CD4-positive, alpha-beta T cell (primary cell): ENCODE measurements at places on chromosomes 1 and 21.

- no peak for DNase-seq
Observed at GRCh38 chr1:225280563-225280962, 147.3 kb downstream of the LBR start.

- no peak for DNase-seq
Observed at GRCh38 chr1:7393136-7393535, 378.0 kb upstream of the VAMP3 start.

DNA sequence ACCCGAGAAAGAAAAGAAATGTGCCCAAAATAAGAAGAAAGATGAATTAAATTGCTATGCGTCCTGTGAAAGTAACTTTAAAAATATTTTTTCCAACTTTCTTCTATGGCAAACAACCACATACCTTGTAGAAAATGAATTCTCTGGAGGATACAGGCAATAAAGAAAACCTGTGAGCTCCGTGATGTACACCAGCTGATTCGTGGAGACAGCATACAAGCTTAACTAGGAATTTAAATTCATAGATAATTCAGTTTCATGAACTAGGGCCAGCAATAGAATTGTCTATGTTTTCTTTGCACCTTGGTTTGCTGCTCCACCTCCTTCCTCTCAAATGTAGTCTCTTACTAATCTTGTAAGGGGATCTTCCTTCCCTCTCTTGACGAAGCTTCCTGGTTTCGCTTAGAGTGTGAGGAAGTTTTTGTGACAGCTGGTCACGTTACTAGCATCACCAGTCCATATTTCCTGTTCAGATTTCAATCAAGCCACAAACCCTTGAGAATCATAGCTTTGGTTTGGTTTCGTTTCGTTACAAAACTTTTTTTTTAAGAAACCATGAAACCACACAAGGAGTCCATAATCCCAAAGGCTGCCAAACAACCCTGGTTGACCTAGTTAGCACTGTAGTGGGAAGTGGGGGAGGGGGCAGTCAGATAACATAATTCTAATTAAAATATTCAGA is 35.8 kb downstream of the GREM2 start:
- no peak for DNase-seq

DNA sequence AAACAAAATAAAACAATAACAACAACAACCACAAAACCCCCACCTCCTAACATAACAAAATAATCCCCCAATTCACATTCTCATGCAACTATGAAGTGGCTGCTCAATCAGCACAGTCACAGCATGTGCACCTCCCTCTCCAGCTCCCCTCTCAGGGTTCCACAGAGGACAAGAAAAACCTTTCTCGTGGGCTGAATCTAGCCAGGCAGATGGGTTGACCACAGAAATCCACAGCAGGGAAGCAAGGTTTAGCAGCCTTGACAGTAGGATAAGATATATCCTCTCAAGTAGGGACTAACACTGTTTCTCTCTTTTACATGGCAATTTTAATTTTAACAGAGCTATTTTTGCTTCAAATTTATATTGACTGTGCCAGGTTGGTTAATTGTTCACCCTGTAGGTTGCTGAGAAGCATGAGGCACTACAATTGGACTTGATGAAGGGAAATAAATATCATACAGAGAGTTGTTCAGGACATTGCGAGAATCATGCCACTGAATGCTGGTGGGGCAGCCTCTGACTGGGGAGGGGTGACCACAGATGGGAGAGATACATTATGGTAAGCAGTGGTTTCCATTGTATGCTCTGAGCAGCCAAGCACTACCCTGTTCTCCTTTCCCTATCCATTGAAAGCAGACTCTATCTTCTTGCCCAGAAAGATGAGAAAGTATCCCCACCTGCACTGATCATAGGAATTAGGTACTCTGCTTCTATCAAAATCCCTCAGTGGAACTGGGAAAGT is 535.1 kb downstream of the DPYD start:
- DNase-seq = no peak

- peak; percentile 39 for DNase-seq
Observed at GRCh38 chr21:29195981-29196669, 65.7 kb downstream of the MAP3K7CL start.

DNA sequence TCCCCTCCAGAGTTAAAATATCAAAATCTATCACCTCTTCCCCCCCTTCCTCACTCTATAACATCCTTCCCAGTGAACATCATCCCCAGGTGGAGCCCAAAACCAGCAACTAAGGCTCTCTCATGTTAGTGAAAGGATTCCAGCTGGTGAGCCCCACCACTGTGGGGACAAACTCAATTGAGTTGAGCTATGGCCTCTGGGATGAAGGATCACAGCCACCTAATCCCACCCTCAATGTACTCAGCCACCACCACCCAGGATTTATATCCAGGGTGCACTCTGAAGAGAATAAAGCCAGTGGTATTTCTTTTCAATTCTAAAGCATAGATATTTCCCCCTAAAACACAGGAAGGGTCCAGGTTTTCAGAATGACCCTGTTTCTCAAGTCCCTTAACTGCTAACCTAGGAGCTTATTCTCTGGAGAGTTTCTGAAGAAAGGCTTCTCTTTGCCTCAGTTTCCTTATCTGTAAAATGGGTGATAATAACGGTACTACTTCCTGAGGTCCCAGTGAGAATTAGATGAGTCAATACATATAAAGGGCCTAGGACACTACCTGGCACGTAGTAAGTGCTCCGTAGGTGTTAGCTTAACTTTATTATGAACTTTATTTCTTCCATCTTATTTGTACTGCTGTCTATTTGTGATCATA is 15.6 kb upstream of the BOLA1 start:
- no peak for DNase-seq

- no peak for DNase-seq
Observed at GRCh38 chr1:153253076-153253475, 6.4 kb upstream of the LORICRIN start.

GRCh38 chr1:243718022-243718421 is 132.0 kb downstream of the AKT3 start:
- DNase-seq = no peak

DNA sequence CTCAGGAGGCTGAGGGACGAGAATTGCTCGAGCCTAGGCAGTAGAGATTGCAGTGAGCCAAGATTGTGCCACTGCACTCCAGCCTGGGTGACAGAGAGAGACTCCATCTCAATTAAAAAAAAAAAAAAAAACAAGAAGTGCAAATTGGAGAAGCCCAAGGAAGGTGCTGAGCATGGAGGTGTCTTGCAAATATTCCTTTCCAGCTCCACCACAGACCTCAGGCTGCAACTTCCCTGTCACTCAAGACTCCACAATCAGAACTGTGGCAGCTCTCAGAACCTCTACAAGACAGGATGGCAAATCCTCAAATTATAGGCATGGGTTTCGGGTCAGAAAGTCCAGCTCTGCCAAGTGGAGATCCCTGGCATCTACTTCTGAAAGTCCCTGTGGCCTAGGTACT is 104.4 kb upstream of the TIAM1 start:
- DNase-seq = no peak

DNA sequence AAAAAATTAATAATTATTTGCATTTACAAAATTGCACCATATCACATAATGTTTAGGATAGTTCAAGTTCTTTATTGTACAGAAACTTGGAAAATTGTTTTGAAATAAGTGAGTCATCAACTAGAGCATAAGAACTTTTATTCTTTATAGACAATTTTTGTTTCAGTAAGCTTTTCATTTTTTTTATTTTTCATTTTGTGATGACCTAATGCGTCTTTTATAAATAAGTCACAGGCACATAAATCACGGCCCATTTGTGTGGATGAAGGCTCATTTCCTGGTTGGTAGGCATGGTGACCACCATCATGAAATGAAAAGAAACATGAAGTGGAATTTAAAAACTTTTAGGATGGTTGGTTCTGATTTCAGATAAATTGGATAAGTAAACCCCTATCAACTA is 39.3 kb downstream of the SPAG17 start:
- no peak for DNase-seq

DNA sequence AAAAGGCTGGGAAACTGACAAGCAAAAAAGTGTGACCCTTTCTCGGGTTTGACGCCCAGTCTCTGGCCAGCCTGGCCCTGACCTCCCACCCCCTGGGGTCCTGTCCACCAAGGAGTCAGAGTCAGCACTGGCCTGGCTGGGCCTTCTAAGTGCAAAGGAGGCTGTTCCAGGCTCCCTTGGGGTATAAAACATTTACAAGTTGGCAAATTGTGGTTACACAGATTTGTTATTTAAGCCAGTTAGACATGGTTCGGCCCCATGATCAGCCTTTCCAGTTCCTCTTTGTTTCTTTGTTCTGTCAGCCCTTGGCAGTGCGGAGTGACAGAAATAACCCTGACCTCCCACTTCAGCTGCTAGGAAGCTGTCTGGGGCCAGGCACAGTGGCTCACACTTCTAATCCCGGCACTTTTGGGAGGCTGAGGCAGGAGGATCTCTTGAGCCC is 161.6 kb upstream of the RAB4A start:
- no peak for DNase-seq

DNA sequence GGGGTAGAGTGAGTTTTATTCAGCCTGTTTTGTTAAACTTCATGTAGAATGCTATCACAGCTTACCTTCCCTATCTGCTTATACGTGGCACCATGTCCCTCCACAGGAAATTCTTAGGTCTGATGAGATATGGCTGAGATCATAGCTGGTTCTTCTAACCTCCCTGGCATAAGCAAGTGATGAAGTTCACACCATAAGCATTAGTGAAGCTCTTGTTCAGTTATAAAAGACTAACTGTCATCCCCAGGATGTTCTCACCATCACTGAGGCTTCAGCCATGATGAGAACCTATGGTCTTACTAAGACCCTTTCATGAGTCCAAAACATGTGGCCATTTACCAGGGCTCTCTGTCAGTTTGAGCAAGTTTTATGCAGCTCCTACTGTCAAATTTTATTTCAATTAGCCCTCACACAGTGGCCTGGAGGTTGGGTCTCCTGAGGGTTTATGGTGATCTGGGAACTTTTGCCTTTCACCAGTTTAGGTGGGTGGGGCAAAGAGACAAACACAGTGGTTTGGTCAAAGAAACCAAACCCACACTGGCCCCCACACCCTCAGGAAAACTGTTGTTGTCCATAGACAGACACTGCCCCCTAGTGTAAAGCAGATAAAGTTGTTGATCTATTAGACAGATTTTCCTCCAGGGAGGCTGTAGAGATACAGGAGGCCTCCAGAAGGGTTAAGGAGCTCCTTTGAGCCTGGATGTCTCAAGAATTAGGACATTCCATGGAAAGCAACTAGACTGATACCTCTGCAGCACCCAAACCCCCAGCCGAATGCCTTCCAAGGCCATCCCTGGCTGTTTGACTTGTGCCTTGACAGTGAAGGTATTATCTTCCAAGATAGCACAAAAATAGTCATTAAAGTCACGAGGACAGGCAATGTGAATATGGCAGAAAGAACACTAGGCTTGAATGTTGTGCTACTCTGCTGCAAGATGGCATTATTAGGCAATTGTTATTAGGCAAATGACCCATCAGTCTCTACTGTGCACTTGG is 5.0 kb downstream of the SLC22A15 start:
- no peak for DNase-seq

- DNase-seq = no peak
Observed at GRCh38 chr1:20413136-20413775, 72.8 kb downstream of the CAMK2N1 start.

DNA sequence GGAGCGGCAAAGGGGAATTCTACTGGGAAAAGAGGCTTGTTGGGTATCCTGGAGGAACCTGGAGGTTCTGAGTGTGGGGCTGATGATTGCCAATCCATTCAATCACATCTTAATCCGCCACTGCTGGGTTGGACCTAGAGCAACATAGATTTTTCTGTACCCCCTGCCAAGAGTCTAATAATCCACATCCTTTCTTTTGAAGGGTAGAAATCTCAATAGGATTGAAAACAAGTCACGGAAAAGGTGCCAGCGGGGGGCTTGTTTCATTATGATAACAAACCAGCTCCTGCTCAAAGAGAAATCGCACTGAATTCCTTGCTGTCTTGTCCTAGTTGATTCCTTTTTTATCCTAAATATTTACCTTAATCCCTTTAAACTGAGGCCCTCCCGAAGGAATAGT is 528.5 kb downstream of the ADGRL2 start:
- no peak for DNase-seq

DNA sequence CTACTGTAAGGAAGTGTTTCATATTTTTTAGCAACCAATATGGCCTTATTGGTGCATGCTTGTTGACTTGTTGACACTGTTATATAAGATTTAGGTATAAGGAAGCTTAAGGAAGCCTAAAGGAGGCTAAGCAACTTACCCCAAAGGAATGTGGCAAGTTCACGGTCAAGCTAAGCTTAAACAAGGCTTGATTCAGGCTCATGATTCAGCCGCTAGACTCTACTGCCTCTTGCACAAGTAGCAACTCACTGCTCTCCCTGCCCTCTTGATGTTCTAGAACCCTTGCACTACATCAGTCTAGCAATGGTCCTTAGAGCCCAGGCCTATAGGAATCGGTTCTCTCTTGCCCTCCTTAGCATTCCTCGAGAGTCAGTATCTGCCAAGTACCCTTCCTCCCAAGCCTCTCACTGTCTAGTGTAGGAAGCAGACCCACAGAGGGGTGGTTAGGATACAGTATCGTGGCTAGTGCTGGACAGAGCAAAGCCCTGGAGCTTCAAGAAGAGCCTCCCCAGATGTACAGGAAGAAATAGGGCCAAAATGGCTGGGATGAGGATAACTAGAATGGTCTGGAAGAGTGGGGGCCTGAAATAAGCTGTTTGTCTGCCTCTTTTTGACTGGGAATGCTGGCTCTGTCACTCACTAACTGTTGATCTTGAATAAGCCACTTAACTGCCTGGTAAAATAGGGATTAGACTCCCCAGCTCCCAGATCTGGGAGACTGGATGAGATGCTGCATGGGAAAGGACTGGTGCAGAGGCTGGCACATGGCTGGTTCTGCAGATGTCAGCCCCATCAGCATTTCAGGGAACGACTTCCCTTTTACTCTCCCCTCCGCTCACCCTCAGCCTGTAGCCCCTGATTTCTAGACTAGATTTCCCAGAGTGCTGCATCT is 122.2 kb downstream of the NAV1 start:
- no peak for DNase-seq

GRCh38 chr21:34942911-34943310 is 106.2 kb downstream of the RUNX1 start:
- DNase-seq = no peak

GRCh38 chr1:180842491-180843275 is 70.0 kb upstream of the KIAA1614 start:
- no peak for DNase-seq

GRCh38 chr1:89812992-89813391 is 7.8 kb upstream of the LRRC8D start:
- DNase-seq = no peak

DNA sequence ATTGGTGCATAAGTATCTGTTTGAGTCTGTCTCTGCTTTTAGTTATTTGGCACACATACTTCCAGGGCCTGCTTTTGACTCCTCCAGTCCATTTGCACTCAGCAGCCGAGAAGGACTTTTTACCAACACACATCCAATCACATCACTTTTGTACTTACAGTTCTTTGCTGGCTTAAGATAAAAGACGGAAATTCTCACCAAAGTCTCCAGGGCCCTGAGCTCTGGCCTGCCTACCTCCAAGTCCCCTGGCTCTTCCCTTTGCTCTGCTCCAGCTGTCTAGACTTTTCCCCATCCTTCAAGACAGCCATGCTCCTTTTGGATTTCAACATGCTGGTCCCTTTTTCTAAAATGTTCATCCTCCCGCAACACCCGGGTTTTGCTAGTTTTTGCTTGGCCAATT is 2.2 kb upstream of the EVA1C start:
- DNase-seq = no peak
